ENCODE measurements at places on chromosomes 4 and X.

- DNase-seq: no peak
Observed at GRCh38 chr4:141099326-141099725, 33.9 kb downstream of the RNF150 start.

DNA sequence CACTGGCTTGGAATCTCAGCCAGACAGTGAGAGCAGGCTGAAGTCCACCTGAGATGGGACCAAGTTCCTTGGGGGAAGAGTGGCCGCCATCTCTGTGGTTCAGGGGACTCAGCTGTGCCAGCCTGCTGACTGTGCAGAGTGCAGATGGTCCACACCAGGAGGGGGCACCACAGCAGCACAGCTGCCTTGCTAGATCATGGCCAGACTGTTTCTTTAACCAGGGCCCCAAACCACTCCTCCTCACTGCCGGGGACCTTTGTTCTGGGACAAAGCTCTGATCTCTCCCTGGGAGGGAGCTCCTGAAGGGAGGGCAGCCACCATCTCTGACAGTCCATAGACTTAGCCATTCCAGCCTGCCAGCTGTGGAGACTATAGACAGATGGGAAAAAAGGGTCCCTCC lies 2189.6 kb downstream of the PCDH7 start:
- no peak for DNase-seq

DNA sequence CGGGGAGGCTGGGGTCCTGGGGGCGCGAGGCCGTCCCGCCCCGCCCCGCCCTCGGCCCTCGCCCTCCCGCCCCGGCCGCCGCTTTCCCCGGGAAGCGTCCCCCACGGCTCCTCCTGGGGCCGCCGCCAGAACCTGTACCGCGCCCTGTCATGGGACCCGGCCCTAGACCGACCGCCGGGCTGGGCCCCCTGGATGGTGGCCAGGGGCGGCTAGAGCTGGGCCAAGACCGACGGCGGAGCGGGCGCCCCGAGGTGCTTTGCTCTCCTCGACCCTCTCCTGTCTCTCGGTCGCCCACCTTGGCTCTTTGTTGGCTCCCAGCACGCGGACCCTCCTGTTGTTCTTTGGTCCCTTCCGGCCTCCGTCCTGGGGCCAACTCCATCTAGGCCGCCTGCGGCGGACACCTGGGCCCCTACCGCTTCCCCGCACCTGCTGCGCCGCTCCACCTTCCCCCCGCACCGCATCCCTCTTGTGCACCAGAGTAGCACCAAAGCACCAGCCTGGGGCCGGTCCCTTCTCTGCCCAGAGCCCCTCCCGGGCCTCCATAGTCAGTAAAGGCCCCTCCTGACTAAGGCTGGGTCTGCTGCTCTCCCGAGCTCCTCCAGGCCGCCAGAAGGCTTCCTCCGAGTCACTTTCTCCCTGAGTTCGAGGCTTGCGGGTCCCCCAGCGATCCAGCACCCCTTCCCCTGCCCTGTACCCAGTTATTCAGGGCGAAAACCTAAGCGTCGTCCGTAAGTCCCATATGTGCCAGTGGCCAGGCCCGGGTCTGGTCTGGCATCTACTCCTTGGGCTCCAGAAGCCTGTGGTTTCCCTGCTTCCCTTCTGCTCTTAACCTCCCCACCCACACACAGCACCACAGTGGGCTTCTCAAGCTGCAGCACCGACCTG lies 587 bp downstream of the TACC3 start:
- no peak for DNase-seq

DNA sequence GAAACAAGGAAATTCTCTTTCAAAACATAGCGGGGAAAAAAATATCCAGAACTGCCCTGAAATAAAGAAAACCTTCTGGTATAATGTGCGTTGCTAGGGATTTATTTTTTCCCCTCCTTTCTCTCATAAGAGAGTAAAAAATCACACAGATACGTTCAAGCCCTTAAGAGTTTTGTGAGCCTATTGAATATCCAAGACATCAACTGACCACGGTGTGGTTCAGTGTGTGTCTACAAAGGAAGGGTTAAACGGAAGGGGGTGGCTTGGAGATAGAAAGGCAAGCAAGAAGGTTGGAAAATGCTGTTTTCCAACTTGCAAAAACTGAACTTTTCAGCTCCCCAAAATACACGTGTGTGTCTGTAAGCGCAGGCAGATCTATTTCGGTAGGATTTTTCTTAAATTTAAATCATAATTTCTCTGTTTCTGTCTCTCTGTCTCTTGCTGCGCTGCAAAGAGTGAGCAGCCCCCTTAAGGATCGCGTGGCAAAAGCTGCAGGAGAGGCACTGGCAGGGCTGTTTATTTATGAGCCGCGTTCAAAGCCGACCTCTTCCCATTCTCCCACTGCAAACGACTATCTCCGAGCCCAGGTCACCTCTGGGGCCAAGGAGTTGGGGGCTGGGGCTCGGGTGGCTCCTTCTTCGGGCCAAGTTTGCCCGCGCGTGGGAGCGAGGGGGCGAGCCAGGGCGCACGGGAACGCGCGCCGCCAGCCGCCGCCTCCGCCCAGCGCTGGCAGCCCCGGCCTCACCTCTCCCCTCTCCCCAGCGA lies 492 bp upstream of the SLIT2 start:
- no peak for DNase-seq

GRCh38 chr4:61628727-61629126 lies 428.6 kb downstream of the ADGRL3 start:
- no peak for DNase-seq

- DNase-seq: no peak
Observed at GRCh38 chr4:44231006-44231405, 217.6 kb downstream of the KCTD8 start.

DNA sequence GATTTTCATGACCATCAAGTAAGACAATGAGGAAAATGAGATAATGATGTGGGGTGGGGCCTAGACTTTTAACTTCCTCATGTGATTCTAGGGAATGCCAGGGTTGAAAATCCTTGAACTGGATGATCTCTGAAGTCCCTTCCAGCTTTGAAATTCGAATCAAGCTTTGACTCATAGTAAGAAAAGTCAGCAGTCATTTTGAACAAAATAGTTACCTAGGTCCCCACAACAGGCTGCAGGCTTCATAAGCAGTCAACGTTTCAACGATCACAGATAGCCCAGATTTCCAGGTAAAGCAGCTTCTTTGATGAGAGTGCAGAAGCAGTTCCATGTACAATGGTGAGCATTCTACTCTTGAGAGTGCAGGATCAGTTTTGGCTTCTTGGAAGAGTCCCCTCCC lies 93.7 kb downstream of the GRIA3 start:
- DNase-seq: no peak

GRCh38 chrX:105328773-105329172 lies 108.3 kb upstream of the TEX13A start:
- no peak for DNase-seq

- no peak for DNase-seq
Observed at GRCh38 chr4:158521484-158522088, at the start of gene RXFP1. Gene RXFP1 (plus strand): TSS chr4:158521882. CDS start chr4:158521977, 95 bp downstream.

DNA sequence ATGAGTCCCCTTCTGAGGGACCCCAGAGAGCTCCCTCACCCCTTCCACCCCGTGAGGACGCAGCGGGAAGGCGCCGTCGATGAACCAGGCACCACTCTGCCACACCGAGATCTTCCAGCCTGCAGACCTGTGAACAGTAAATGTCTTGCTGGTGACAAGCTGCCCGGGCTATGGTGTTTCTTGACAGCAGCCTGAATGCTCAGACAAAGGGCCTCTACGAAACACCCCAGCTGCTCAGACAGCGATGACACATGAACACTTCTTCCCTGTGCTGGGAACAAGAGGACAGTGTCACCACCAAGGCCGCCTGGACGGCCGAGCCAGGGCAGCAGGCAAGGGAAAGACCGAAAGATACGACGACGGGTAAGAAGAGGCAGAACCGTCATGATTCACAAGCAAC lies 30.6 kb upstream of the GTPBP6 start:
- DNase-seq: no peak

DNA sequence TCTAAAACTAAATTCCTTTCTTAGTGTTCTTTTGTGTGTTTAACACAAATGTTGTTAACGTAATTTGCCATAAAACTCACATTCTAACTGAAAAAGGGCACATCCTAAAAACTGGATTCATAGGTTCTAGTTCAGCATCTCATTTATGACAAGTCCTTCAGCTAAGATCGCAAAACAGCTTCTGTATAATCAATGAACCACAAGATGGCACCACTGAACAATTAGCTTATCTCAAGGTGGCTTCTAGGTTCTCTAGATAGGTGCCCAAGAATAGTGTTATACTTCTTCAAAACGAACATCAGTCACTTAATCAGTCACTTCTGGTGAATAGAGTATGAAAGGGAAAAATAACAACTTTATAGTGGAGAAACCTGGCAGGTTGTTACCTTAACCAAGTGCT lies 54.3 kb downstream of the NRK start:
- DNase-seq: no peak

DNA sequence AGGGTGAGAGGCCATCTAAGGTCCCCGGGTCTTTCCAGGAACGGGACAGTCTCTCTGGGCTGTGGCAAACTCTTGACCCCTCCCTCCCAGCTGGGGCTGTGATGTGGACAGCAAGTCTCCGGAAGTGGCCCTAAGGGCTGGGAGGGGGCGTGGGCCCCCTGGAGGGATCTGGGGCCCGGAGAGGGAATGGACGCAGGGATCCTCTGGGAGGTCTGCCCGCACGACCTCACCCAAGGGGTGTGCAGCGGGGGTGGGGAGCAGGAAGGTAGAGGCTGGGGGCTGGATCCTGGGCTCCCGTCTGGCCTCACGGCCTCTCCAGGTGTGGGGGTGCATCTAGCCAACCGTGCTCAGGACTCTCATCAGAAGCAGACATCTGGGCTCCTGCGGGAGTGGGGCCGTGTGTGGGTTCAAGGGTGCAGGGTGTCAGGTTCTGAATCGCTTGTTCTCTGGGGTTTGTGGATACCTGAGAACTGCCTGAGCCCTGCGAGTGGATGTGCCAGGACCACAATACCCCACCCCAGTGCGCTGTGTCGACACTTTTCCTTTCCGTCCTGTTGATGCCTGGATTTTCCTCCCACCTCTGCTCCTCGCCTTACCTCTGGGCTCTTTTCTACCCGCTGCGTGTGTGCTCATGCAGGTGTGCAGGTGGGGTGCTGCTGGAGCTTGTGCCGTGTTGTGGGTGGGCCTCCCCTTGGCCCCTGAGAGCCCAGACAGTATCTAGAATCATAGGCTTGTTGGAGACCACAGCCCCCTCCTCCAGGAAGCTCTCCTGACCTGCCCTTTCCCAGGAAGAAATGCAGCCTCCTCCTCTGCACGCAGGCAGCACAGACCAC lies 915 bp downstream of the CPZ start:
- no peak for DNase-seq

DNA sequence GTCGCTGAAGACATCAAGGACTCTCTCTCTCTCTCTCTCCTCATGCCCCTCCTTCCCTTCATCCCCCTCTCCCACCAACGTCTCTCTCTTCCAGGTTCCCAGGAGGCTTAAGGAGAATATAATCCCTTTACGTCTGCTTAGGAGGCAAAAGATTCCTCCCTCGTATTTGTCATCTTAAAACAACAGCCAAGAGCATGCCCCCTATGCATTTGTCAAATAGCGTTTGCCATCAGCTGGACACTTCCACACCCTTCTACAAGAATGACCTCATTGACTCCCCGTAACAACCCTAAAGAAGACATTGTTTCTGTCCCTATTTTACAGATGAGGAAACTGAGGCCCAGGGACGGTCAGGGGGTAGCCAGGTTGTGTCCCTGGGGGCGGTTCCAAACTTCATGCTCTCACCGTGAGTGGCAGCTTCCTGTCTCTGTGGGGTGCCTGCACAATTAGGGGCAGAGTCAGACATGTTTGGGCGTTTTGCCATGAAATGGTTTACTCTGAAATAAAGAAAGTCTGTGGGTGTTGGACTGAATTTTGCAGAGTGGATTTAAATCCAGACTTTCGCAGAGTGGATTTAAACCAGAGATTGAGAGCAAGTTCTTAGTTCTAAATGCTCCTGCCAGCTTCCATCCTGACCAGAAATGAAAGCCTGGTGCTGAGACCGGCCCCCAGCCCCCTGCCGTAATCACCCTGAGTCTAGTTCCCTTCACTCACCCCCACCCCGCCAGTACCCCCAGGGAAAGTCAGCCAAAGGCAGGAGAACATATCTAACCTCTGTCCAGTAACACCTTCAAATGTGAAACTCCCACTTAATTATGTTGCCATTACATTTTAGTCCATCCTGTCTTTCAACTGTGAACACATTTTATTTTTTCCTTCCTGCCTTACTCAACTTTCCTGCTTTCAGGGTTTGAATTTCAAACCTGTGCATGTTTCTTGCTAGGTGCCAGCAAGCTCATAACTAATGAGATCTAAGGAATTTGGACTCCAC lies 44.3 kb upstream of the TBL1X start:
- DNase-seq: no peak

DNA sequence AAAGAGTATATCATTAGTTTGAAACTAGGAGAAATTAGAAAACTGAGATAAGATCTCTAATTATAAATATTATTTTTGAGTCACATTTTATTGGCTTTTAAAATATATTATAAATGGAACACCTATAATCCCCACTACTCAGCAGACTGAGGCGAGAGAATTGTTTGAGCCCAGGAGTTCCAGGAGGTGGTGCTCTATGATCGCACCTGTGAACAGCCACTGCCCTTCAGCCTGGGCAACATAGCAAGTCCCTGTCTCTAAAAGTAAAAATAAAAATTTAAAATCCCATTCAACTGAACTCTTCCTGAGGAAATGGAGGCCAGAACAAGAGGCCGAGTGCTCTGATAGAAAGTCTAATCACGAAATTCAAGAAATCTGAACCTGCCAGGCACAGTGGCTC lies 6.3 kb upstream of the C4orf36 start:
- no peak for DNase-seq

DNA sequence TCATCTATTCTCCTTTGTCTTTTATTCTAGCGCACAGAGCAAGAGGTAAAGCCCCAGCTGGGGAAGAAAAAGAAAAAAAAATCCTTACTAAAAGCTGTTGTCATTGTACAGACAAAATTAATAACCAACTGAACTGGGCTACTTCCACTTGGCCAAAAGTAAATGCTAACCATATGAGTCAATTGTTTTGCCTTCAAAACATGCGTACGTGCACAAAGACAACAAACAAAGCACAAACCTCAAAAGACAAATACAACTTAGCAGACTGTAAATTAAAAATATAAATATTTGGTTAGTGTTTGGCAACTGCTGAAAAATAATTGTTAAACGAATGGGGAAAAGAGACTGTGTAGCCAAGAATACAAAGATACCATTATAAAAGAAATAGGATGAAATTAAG lies 5.9 kb downstream of the EDA2R start:
- no peak for DNase-seq

- no peak for DNase-seq
Observed at GRCh38 chrX:11382930-11383329, 89.7 kb downstream of the AMELX start.

- DNase-seq: no peak
Observed at GRCh38 chr4:109321232-109321631, 18.8 kb upstream of the COL25A1 start.

DNA sequence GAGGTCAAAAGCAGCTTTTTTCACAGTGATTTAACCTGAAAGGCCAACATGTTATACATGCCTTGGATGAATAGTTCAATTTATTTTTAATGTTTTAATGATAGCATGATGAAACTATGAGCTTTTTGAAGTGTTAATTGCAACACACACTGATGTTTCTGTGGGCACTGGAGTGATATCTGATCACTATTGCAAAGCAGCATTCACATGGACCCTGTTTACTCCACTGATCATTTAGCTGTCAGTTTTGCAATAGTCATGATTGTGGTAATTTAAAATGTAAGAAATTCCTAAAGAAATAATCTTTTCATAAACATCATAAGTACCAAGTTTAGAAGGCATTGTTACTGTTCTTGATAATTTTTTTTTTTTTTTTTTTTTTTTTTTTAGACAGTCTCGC lies 74.1 kb downstream of the ARSJ start:
- no peak for DNase-seq
